ENCODE measurements at places on chromosomes 11 and 22.

DNA sequence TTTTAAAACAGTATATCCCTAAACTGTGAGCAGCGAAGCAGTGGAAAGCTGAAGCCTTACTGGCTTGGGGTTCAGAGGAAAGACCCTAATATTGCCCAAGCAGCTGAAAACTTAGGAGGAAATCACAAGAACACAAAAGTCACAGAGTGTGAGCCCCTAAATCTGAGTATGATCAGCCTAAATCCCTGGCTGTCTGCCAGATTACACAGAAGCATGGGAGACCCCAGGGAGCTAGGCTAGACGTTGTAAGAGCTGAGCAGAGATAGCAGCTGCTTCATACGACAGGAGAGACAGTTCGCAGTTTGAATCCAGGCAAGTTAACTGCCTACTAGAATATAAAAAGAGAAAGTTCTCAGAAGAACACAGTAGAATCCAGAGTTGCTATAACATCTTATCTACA, 81.2 kb downstream of the PACS1 start:
- no peak for DNase-seq

DNA sequence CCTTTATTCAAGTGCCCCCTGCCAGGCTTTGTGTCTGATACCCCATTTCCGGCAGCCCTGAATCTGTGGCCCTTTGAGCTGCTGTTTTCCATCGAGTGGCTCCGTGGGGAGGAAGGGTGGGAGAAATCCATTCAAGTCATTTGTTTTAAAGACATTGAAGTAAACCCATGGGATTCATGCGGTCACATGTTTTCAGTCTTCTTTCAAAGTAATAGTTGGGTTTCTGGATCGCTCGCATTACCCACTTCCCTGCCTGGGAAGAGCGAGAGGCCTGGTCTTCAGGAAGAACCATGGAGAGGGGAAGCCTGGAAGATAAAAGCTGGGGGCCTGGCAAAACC, 14.4 kb downstream of the DAGLA start:
- no peak for DNase-seq

GRCh38 chr11:96105197-96105895, 181.4 kb upstream of the MTMR2 start:
- no peak for DNase-seq

GRCh38 chr11:63574856-63575602, 11.8 kb upstream of the PLAAT2 start:
- no peak for DNase-seq

- no peak for DNase-seq
Measured at GRCh38 chr11:27678242-27678641, 22.0 kb downstream of the BDNF start.

- no peak for DNase-seq
Measured at GRCh38 chr11:12532580-12532979, 141.6 kb upstream of the TEAD1 start.

DNA sequence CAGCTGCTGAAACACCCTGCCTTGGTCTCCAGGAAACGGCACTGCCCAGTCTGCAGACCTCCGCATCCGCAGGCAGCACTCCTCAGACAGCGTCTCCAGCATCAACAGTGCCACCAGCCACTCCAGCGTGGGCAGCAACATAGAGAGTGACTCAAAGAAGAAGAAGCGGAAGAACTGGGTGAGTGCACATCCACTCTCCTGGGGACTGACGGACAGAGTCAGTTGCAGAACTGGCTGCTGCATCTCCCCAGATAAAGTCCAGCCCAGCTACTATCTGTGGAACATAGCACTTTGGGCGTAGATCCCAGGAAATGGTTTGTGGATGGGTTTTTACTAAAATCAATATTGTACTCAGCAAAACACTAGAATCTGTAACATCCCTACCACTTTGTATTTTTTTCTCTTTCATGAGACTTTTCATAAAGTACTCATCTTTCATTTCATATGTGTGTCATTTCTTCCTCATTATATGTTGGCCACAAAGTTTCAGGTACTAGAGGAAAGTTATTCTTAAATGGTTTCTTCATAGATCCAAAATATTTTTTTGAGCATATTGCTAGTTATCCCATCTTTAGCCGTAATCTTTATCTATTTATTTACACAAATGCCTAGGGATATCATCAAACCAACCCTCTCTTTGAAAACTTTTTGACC, 80.1 kb downstream of the DBX1 start:
- no peak for DNase-seq

GRCh38 chr22:46749682-46750529, 11.9 kb upstream of the CERK start:
- peak; percentile 31 for DNase-seq

DNA sequence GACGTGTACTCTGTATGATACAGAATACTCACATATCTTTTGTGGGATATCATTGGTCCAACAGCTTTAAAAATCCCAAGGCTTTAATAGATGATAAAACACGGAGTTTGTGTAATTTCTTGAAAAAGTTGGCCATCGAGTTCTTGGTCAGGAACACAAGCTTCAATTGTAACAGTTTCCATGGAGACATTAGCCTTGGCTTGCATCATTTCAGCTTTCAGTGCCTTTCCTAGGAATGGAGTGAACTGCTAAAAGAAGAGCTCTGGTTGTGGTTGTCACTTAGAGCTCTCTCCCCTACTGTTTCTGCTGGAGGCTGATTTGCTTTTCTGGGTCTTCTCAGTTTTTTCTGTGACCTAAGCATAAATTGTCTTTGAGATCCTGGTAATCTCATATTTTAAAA, 14.2 kb downstream of the BMAL1 start:
- no peak for DNase-seq

- DNase-seq = no peak
Measured at GRCh38 chr11:45073685-45074141, 72.7 kb upstream of the PRDM11 start.

- no peak for DNase-seq
Measured at GRCh38 chr11:17600316-17601255, 53.5 kb downstream of the OTOG start.

GRCh38 chr11:132540581-132540980, 991.7 kb downstream of the OPCML start:
- DNase-seq = no peak

- no peak for DNase-seq
Measured at GRCh38 chr11:3163241-3163981, 1.7 kb downstream of the OSBPL5 start.

DNA sequence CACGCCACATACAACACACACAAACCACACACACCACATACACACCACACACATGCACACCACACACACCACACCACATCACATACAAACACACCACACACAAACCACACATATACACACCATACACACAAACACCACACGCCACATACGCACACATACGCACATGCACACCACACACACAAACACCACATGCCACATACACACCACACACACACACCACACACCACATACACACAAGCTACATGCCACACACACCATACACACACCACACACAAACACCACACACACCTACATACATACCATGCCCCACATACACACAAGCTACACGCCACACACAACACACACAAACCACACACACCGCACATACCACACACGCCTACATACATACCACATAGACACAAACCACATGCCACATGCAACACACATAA, 15.7 kb upstream of the TH start:
- no peak for DNase-seq

- DNase-seq = no peak
Measured at GRCh38 chr11:112752563-112752962, 208.7 kb upstream of the NCAM1 start.
